NCI-H187 treated with DMSO at 0.1 percent for 48 hours (cell line): ENCODE measurements at places on chromosomes 5 and 9.

- DNase-seq = no peak
Observed at GRCh38 chr5:149951138-149951749, 6.7 kb upstream of the PDE6A start.

GRCh38 chr9:124351672-124352468, 63.4 kb downstream of the PSMB7 start:
- no peak for DNase-seq

DNA sequence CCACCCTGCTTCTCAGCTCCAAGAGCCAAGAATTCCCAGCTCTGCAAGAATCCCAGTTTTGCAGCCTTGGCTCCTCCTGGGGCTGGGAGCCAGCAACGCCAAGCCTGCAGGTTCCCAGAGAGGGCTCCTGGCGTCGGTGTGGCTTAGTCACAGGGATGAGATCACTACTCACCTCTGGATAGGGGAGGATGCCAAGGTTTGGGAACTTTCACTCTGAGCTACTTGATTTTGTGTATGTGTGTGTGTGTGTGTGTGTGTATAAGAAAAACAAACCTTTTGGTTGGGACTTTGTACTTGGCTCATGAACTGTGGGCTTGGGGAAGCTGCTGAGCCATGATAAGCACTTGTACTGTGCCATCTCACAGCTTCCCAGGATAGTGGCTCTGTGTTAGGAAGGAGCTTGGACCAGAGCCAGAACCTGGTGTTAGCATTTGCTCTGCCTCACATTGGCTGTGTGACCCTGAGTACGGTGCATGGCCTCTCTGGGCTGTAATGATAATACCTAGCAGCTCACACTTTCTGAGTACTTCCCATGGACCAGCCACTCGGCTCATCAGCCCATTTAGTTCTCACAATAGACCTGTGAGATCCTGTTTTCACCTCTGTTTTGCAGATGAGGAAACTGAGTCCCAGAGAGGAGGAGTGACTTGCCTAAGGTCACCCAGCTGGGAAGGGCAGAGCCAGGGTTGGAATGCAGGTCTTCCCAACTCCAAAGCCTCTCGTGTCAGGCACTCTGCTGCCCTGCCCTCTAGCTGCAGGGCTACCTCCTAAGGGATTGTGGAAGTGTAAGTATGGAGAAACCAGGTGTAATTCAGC, 41.4 kb upstream of the DAB2IP start:
- no peak for DNase-seq

- no peak for DNase-seq
Observed at GRCh38 chr9:134025606-134026541, 593 bp downstream of the BRD3OS start.

DNA sequence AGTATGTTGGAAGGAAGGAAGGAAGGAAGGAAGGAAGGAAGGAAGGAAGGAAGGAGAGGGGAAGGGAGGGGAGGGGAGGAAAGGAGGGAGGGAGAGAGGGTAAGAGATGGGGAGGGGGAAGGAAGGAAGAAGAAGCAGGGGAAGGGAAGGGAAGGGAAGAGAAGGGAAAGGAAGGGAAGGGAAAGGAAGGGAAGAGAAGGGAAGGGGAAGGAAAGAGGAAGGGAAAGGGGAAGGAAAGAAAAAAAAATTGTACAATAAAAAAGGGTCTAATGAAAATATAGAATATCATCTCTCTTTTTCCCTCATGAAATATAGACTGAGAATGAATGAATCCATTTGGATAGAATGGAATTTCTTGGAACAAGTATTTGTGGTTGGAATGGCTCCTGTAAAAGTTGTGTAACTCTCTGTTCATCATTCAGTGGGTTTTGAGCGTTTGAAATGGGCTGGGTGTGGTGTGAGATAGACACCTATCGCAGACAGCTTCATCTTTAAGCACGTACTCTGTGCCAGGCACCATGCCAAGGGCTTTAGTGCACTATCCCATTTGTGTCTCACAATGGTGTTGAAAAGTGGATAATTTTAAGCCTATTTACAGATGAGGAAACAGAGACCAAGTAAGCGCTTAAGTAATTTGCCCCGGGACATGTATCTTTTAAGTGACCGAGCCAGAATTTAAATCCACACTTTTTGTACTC, 11.6 kb upstream of the PAPPA start:
- DNase-seq = no peak

- no peak for DNase-seq
Observed at GRCh38 chr5:111233052-111233374, 8.8 kb downstream of the CAMK4 start.

DNA sequence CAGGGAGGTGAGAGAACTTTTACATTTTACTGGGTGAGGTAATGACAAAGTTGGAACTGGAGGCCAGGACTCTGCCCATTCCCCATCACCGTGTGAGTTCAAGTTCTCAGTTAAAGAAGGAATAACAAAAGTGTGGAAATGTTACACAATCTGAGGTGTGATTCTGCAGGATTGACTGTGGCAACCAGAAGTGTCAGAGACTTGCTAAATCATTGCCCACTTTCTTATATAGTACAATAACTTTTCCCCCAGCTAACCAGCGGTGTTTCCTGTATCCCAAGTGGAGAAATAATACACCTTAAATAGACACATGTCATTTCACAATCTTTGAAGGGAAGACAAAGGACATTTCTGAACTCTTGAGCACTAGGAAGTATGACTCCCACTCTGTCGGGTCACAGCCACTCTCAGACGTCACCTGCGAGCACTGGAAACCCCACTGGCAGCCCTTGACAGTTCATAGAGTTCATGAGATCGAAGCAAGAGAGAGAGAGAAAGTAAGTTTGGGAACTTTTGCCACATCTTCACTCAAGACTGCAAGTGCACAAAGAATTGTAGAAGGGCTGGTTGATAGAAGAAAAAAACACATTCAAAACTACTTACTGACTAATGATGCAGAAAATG, 28.4 kb downstream of the PAX5 start:
- DNase-seq = no peak

DNA sequence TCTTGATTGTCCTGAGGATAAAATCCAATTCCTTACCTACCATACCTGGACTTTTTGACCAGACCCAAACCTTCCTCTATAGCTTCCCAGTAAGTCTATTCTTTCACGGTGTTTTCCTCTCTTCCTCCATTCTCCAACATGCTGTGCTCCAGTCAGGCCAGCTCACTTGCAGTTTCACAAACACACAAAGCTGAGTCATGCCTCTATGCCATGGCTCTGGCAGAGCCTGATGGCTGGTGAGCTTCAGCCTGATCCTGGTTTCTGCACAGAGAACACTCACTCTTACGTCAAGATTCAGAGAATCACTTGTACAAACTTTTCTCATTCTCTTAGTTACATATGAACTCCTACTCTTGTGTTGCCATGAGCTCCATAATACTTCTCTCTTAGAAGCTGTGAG, 27.7 kb upstream of the PAX5 start:
- no peak for DNase-seq

GRCh38 chr9:99726758-99727157, 94.9 kb upstream of the NR4A3 start:
- DNase-seq = no peak

DNA sequence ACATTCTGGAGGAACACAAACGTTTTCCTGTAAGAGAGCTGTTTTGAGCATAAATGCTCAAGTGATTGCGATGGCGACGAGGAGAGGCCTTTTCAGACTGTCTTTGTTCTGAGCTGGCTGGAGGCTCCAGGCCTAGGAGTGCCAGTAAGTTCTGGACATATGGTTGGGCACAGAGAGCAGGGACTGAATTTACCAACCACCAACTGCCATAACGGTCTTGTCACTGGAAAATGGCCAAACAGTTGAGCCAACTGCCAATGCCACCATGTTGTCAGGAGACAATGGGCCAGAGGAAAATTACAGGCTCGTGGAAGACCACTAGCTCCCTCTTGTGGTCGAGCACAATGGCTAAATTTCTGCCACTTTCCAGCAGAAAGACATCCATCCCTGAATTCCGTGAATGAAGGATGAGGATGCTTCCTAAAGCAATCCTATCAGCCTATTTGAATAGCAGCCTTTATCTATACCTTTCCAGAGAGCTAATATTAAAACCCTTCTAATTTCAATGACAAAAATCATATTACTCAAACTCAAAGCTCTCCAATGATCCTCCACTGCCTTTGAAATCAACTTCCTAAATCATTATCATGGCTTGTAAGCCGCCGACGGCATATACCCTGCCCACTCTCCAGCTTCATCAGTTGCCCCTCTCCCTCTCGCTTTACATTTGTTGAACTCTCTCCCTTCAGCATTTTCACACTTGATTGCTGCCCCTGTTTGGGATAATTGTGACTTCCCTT, 66.9 kb upstream of the GLIS3 start:
- no peak for DNase-seq

- no peak for DNase-seq
Observed at GRCh38 chr5:133618141-133618540, 5.8 kb upstream of the FSTL4 start.

DNA sequence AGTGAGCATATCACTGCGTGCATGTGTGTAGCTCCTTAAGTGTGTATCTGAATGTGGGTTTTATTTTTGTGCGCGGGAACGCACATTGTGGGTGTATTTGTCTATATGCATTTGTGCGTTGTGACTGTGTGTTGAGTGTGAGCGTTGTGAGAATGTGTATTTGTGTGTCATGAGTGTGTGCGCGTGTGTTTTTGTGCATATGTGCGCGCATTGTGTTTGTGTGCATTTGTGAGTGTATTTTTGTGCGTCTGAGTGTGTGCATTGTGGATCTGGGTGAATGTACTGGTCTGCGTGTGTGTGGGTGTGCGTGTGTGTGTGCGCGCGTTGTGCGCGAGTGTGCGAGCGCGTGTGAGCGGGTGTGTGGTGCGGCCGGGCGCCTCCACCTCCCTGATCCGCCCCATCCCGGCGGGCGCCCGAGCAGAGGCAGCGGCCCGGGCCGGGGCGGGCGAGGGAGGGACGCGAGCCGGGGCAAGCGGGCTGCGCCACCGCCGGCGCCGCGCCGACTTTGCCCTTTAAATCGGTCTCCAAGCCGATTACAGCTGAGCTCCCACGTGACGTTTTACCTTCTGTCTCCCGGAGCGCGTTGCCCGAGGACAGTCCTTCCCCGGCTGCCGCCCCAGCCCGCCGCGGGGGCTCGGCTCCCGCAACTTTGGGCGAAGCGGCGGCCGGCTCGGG, at the start of gene RASGRF2:
RASGRF2 (plus strand) TSS at position 596 of the 675 bp plus-strand sequence. CDS start 376 bp downstream, outside the sequence.
- DNase-seq = no peak

DNA sequence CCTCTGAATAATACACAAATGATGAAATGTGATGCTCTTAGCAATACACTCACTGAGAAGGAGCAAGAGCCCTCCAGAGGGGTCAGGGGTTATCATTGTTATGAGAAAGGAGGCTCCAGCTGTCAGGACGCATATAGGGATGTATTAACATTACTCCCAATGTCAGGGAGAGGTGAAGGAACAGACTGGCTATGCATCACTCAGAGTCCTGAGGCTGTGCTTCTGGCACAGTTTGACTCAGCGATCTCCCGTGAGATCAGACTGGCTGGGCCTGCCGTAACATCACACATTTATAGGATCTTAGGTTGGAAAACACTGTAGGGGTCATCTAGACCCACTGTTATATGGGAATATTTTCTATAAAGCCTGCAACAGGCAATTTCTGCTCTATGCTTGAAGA, 226.5 kb upstream of the GLRA1 start:
- no peak for DNase-seq

DNA sequence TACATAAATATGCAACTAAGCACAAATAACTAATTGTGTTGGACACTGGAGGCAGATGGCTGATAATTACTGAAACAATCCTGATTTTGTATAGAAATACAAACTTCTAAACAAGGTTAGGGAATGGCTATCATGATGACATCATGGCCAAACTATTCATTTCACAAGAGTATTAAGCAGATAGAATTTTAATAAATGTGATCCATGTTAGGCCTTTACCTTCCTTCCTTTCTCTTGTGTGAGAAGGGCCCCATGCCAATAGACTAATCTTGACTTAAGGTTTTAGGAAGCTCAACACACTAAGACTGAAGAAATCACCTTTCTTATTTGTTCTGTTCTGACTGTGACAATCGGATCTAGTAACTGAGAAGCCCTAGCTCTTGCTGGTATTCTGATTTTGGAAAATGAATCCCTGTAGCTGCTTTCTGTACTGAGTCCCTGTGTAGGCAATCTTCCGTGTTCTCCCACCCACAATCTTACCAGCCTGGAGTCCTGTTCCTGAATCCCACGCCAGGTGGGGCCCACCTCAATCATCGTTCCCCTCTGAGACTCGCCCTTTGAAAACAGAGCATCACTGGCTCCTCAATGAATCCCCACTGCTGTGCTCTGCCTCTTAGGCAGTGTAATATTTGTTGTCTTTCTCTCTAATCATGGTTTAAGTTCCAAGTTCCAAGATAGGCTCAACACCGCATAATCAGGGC, 168.7 kb upstream of the GNA14 start:
- no peak for DNase-seq

GRCh38 chr5:7015586-7016256, 302.5 kb downstream of the TENT4A start:
- DNase-seq = no peak

- DNase-seq = no peak
Observed at GRCh38 chr5:56585999-56586691, 229.2 kb upstream of the MAP3K1 start.

GRCh38 chr5:109563739-109564138, 126.0 kb upstream of the MAN2A1 start:
- DNase-seq = no peak

DNA sequence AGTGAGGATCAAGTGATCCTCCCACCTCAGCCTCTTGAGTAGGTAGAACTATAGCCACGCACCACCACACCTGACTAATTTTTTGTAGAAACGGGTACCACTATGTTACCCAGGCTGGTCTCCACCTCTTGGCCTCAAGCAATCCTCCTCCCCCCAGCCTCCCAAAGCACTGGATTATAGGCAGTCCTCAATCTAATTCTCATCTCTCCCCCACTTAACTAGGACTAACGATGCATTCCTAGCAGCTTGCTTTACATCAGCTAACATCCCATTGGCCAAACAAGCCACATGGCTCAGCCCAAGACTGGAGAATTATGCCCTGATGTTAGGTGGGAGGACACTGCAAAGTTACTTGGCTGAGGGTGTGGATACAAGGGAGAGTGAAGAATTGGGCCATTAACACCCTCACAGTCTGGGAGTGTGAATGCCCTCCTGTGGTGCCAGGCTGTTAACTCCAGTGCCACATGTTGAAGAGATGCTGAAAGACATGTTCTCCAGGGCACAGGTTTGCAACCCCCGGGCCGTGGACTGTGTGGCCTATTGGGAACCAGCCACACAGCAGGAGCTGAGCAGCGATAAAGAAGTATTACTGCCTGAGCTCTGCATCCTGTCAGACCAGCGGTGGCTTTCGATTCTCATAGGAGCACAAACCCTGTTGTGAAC, 5.3 kb upstream of the ZNF367 start:
- no peak for DNase-seq

- no peak for DNase-seq
Observed at GRCh38 chr5:16557477-16557876, 59.3 kb downstream of the RETREG1 start.

- no peak for DNase-seq
Observed at GRCh38 chr5:91123901-91124300, 259.2 kb downstream of the ARRDC3 start.

- no peak for DNase-seq
Observed at GRCh38 chr5:40594811-40595210, 84.9 kb upstream of the PTGER4 start.

- DNase-seq = no peak
Observed at GRCh38 chr9:7333719-7334118, 465.9 kb downstream of the DMAC1 start.
